ENCODE measurements at places on chromosomes 12 and 14.

DNA sequence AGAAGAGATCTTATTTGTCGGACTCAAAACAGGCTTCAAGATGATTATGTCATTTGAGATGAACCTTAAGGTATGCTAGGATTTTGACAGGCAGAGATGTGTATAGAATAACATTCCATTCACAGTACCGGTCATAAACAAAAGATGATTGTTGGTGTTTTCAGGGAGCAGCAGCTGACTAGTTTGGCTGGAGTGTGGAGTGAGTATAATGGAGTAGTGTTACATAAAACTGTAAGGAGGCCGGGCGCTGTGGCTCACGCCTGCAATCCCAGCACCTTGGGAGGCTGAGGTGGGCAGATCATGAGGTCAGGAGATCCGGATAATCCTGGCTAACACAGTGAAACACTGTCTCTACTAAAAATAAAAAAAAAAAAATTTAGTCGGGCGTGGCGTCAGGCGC is 23.9 kb downstream of the SERPINA10 start:
- DNase-seq: no peak

DNA sequence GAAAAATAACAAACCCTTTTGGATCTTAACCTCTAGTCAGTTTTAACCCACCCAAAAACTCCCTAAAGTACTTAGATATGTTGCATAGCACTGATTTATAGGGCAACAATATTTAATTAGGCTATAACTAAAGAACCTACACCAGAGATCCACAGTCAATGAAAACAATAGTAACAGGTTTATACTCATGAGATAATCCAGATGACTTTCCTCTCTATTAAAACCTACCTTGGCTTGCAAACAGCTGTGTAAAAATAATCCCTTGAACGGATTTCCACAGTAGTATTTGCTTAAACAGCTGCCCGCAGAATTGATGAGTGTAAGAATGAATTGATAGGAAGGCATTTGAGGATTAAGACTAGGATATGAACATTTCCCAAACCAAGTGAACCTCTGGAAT is 104.3 kb upstream of the PTPRR start:
- no peak for DNase-seq

DNA sequence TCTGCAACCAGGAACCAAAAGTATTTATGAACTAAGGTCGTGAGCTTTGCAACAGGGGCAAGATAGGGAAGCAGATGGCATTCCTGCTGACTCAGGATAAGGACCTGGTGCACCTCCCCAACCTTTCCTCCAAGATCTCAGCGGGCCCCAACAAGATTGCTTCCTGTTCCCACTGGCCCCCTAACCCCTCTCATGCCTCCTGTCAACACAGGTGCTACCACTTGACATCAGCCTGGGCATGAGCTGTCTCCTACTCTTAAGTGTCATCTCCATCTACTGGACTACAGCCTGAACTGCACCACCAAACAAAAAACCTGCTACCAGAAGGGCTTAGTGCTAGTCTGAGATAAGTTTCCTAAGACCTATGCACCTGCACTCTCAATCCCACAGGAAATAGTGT is 32.7 kb downstream of the MED6 start:
- no peak for DNase-seq

GRCh38 chr12:73266206-73266605 is 994.0 kb downstream of the TRHDE start:
- no peak for DNase-seq

GRCh38 chr12:118237052-118237665 is 101.2 kb downstream of the PEBP1 start:
- DNase-seq: no peak

DNA sequence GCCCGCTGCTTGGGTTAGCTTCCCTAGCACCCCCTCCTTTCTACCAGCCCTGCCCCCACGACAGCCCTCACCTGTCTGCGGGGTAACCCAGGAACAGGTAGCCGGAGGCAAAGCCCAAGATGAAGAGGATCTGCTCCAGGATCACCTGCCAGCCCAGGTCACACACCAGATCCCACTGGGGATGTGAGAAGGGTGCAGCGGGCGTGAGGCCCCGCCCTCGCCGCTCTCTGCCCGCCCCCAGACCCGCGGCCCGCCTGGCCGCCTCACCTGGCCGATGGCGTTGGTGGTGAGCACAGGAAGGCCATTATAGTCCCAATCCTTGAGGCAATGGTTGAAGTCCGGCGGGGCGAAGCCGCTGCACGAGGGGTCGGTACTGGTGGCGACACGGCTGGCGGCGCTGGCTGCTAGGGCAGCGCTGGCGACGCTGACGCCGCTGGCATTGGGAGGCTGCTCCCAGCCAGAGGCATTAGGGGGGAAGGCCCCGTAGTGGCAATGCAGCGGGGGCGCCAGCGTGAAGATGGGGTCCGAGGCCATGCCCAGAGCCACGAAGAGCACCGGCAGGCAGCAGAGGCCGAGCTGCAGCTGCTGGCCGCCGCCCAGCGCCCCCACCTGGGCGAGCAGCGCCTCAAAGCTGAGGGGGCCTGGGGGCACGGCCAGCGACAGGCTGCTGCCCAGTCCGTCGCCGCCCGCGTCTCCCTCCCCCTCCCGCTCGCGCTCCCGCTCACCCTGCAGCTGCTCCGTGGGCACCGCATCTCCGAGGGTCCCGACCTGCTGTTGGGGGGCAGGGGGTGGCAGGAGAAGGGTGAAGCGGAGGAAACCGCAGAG is 794 bp downstream of the SLC22A17 start:
- DNase-seq: no peak

- DNase-seq: no peak
Measured at GRCh38 chr12:30345744-30346471, 349.8 kb downstream of the IPO8 start.

DNA sequence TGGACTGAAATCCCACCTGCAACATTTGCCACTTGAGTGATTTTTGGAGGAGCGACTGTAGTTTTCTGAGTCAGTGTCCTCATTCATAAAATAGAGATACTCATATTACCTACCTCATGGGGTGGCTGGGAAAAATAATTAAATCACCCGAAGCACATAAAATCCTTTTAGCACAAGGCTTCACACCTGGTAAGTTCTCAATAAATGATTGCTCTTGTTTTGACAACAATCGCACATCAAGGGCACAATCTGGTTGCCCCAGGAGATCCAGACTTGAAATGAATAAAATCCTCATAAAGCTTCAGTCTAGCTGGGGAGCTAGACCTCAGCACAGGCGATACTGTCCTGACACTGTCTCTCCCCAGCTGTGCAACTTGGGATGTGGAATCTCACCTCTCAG is 76.0 kb upstream of the CCDC60 start:
- no peak for DNase-seq
